ENCODE measurements at places on chromosomes 2 and 18.
A peak's percentile ranks its signal among the peaks of the same experiment; 100 is the strongest.

- DNase-seq = no peak
Measured at GRCh38 chr18:13302457-13303225, 84.1 kb downstream of the LDLRAD4 start.

GRCh38 chr2:29731948-29732347, 189.4 kb downstream of the ALK start:
- no peak for DNase-seq

GRCh38 chr18:79903071-79903635, 48.3 kb downstream of the SLC66A2 start:
- DNase-seq = no peak

- peak; percentile 68 for DNase-seq
Measured at GRCh38 chr2:207467716-207468347, 61.9 kb upstream of the CREB1 start.

DNA sequence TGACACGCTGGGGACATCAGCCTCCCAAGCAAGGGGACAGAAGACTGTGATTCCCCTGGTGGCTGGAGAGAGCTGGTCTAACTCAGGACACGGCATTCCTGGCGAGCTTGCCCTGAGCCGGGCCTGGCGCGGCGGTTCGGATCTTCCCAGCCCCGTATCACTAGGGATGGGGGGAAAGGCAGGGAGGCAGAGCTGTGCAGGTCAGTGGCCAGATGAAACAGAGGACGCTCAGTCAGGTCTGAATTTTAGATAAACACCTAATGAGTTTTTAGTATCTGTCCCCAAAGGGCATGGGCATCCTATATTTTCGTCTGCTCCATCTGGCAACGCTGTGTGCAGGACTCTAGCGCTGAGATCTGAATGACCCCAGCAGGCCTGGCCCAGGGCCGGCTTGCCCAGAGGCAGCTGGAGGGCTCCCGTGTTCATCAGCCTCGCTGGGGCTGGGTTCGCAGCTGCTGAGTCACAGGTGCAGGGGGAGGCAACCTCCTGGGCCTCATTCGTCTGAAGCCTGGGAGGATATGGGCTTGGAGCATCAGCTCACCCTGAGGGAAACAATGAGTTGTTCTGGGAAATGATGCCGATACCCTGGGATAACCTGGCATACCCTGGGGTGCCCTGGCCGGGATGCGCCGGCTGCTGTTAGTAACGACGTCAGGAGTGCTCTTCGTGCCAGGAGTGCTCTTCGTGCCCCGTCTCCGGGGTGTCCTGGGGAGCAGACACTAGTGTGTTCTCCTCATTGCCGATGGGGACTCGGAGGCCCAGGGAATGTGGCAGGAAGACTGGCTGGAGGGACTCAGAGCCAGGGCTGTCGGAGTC, 48.1 kb upstream of the HPCAL1 start:
- DNase-seq = peak; percentile 32

DNA sequence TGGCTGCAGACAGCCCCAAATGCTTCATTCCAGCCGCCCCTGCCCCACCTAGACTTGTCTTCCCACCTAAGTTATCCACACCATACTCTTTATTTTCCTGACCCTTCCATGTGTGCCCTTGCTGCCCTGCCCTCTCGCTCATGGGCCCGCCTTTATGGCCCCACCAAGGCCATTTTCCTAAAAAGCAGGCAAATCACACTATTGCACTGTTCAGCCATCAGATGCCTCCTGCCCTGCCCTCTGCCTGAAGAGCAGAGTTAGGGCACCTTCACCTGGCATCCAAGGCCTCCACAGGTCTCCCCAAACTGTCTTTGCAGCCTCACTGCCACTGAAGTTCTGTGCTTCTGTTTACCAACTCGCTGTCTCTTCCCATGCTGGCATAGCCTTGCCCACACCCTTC, 496.7 kb downstream of the EIPR1 start:
- no peak for DNase-seq

DNA sequence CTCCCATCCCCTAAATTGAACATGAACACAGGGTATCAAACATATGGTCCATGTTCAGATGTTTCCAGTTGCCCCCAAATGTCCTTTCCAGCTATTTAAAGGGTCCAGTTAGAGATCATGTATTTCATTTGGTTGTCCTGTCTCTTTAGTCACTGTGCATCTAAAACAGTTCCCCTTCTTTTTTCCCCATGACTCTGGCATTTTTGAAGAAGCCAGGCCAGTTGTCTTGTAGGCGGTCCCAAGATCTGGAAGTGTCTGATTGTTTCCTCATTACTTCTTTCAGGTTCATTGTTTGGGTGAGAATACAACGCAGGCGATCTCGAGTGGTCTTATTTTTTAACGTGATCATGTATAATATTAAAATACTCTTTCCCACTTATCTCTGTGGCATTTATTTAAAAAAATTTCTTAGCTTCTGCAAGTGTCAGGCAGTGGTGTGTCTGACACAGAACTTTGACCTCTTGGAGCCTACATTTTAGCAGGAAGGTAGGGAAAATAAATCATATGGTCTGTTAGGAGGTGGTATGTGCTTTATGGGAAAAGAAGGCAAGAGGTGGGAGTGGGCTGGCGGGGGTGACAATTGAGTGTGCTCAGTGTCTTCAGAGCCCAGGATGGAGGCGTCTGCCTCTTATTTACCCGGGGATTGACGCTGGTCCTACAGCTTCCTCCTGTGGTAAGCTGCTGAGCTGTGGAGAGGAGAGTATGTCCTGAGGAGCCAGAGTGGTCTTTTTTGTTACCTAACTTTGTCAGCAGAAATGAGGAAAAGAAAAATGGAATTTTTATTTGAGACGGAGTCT, 8.1 kb downstream of the RAB31 start:
- DNase-seq = no peak

DNA sequence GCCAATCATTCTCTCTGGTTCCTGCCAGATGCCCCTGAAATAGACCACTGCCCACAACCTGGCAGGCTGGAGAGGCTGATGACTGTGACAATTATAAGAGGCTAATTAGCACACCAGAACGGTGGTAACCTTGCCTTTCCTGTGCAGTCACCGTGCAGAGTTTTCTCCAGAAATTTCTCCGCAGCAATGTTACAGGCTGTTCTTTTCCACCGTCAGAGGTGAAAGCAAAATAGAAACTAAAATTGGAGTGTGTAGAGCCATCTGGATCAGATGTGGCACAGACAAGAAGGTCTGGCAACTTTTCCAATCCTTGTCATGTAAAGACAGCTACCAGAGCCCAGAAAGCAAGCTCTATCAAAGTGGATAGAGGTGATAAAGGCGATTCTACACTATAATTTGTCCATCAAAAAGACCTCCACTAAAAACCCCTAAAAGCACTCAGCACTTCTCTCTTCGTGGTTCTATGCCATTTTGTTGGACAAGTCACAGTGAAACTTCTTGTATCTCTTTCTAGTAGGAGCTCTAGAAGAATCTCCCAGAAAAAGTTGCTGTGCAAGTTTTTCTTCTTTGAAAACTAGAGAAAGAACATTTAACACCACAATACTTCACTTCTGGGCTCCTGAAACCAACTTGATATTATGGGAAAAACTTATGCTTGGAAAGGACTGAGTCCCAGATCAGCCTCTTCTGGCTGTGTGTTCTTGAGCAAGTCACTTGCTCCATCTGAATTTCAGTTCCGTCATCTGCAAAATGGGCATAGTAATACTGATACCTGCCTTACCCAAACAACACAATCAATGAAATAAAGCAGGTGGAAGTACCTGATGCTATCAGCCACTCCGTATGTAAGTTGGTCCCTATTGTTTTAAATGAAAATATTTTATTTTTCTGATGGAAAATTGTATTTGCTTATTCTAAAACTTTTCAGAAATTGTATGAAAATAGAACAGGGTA, 295.6 kb upstream of the DLGAP1 start:
- no peak for DNase-seq

GRCh38 chr2:222714361-222715241, 43.1 kb downstream of the MOGAT1 start:
- no peak for DNase-seq

DNA sequence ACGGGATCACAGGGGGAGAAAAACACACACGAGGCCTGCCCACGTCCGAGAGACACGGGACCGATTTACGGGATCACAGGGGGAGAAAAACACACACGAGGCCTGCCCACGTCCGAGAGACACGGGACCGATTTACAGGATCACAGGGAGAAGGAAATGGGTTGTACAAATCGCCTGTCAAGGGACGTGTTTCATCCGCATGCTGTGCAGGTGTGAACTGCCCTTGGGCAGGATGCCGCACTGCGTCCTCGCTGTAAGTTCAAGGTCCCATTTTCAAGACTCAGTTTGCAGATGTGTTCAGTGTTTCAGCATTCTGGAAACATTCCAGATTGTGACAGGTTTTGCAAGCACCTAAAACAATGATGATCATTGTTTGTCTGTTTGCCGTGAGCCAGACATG, 2.3 kb upstream of the KCNG2 start:
- no peak for DNase-seq

DNA sequence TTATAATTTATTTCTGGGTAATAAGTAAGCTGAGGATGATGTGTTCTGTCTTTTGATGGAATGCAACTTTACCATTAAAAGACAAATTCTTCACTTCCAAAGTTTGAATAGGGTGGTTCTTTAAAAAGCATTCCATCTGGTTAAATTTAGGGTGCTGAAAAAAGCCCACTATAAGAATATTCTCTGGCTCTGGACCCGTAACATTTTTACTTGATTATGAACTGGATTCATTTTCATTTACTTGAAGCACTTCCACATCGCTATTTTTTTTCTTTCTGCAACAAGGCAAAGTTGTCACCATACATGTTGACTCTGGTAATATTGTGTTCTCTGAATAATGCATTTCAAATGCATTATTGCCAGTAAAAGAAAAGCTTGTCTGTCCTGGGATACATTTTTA, 344.6 kb downstream of the SATB2 start:
- DNase-seq = no peak

DNA sequence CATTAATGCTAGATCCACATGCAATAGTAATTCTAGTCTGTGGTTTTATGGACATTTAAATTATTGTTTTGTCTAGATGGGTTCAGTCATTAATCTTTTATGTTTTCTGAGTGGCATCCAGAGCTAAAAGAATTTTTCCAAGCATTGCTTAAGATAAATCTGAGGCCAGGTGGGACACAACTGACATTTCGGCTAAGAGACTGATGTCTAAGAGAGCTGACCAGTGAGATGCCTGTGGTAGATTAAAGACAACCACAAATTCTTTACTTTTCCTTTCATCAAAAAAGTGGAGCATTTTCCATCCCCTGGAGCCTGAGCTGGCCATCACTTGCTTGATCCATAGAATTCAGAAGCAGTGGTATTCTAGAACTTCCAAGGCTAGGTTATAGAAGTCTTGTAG, 182.2 kb downstream of the NRP2 start:
- DNase-seq = peak; percentile 83

GRCh38 chr2:134304394-134305108, 50.7 kb downstream of the MGAT5 start:
- DNase-seq = no peak

GRCh38 chr2:124668161-124668560, 643.1 kb downstream of the CNTNAP5 start:
- no peak for DNase-seq

DNA sequence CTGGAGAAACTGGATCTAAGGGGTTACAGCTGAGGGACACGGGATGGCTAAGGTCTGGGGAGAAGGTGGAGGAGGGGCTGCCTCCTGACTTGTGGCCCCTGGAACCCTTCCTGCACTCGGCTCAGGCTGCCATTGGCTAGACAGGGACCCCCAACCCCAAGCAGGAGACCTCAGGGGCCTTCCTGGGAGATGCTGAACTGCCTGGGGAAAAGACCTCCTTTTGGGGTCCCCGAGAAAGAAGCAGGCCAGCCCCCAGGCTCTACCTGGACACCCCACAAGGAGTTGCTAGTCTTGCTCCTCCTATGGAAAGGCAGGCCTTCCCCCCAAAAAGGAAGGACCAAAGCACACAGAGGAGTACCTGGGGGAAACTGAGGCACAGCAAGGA, 10.1 kb upstream of the BOK start:
- no peak for DNase-seq

GRCh38 chr18:63858456-63858855, 29.0 kb upstream of the SERPINB2 start:
- DNase-seq = no peak

- no peak for DNase-seq
Measured at GRCh38 chr18:5253910-5254309, 41.6 kb downstream of the ZBTB14 start.

GRCh38 chr2:226515344-226516055, 284.1 kb downstream of the IRS1 start:
- DNase-seq = peak; percentile 88

DNA sequence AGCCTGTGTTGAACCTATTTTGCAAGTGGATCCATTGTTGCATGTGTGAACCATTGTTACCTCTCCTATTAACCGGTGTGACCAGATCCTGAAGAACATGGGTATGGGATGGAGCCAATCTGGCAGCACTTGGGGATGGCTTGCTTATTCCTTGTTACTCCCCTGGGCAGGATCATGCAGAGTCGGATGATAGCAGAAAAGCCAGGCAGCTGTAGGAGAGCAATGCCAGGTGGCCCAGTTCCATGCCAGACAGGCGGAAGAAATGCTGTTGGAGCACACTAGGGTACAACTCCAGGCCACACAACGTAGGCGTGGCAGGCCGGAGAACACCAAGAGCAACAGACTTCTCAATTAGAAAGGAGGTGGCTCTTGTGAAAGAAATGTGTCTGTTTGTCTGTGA, 16.3 kb upstream of the MYO1B start:
- DNase-seq = no peak

DNA sequence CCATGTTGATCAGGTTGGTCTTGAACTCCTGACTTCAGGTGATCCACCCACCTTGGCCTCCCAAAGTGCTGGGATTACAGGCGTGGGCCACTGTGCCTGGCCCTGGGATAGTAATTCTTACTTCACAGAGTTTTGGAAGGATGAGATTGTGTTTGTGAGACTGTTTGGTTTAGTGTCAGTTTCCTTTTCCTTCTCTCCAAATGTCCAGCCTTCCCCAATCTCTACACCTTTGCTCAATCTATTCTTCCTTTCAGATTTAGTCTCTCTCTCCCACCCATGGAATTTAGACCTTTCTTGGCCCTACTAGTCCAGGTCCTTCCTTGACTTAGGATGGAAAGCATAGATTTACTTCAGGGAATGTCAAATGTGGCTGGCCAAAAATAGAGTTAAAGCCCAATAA, 12.2 kb upstream of the IL1A start:
- DNase-seq = no peak

GRCh38 chr18:49022311-49023161, 71.8 kb upstream of the SMAD7 start:
- no peak for DNase-seq

DNA sequence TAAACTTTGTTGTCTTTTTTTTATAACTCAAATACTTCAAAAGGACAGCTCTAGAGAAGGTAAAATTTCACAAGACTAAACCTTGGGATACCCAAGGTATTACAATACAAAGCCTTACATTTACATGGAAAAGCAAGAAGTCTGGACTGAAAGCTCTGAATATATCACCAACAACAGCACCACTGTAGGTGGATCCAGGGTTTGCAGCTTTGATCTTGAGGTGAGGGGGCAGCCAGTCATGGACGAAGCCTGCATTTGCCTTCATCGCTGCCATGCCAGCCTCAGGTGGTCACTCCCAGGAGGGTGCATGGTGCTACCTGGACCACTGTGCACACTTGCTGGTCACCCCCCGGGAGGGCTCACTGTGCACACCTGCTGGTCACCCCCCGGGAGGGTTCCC, 36.6 kb downstream of the RBFA start:
- no peak for DNase-seq

- DNase-seq = peak; percentile 17
Measured at GRCh38 chr2:143954186-143954585, 565.7 kb downstream of the ZEB2 start.

- DNase-seq = no peak
Measured at GRCh38 chr2:24418166-24418841, 58.0 kb upstream of the ITSN2 start.
